ENCODE measurements at places on chromosomes 12 and 14. TPM values are rescaled to one million over a fixed set of nuclear protein-coding genes. Genes with fewer than 3 reads are reported as not detected.

The PMCH gene
- 0.76 TPM for total RNA-seq

The WDHD1 gene
- total RNA-seq: 7.5 TPM

The RFX4 gene
- total RNA-seq: not detected

The TAS2R20 gene
- total RNA-seq: 3.9 TPM

The TDG gene
- total RNA-seq: 30.4 TPM

The HPD gene
- total RNA-seq: not detected

The KRAS gene
- 16.3 TPM for total RNA-seq

All from vein endothelial cell (primary cell).